ENCODE measurements at places on chromosomes 7 and 10.

DNA sequence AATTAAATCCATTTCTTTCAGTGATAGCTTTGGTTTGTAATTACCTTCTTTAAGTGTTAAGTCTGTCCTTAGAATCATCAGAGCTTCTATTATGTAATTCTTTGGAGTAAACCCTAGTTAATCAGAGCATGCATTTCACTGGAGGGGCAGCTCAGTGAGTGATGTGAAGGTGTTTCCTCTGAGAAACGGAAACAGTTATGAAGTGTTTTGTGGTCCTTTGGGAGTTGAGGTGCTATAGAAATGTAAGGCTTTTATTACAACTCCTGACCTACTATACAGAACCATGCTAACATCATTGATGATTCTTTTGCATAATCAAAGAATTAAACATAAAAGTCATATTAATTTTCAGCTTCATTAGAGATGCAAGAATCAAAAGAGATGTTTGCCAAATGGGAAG, 141.5 kb downstream of the EXOC4 start:
- DNase-seq = no peak

- no peak for DNase-seq
Measured at GRCh38 chr10:72487521-72487920, 132.8 kb upstream of the DNAJB12 start.

GRCh38 chr10:104328646-104328895, 9.7 kb downstream of the ITPRIP start:
- no peak for DNase-seq

- no peak for DNase-seq
Measured at GRCh38 chr10:69896606-69897231, 95.0 kb downstream of the COL13A1 start.

DNA sequence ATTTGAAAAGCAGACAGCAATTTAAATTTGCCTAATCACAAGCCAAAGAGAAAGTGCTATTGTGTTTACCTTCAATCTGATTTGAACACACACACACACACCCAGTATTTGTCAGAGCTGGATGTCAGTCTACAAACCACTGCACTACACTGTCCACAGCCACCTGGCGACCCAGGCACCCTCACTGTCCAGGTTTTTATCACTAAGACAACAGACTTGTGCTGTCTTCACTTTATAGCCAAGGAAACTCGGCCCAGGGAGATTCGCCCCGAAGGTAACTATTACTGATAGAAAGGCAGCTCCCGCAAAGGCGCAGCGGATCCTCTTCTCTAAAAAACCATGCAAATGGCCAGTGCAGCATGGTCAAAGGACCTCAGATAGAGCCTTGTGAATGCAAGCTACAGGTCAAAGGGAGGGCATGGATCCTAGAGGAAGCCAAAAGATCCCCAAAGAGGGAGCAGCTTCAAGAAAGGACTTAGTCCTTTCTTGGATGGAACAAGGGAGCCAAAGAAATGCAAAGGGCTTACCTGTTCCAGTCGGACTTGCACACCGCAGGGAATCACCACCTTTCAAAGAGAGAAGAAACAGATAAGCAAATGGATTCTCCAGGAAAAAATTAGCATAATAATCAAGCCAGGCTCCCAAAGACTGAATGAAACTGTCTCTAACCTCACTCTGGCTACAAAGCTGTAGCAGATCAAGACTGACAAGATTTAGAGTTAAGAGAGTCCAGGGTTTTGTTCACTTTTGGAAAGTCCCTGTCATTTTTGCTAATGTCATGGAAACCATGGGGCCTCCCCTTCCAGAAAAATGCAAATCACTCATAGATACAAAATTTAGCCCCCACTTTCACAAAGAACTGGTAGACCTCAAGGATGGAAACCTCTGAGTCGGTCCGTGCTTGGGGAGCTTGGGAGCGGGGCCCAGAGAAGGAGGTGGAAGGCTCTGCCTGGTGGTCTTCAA, 101.1 kb downstream of the TNS3 start:
- DNase-seq = no peak

DNA sequence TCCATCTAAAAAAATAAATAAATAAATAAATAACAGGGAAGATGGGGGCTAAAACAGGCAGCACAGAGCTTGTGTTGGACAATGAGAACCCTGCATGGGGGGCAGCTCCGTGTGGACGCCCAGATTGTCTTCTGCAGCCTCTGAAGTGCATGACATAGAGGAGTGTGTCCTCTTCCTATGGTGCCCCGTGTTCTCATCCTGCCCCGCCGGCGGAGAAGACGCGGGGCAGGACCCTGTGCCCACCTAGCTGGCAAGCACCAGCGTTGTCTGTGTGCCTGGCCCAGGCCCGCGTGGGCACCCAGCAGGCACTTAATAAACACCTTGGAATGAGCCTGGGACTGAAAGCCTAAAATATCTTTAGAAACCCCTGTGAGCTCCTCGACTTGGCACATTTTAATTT, 88.7 kb upstream of the DNAAF5 start:
- DNase-seq = no peak

DNA sequence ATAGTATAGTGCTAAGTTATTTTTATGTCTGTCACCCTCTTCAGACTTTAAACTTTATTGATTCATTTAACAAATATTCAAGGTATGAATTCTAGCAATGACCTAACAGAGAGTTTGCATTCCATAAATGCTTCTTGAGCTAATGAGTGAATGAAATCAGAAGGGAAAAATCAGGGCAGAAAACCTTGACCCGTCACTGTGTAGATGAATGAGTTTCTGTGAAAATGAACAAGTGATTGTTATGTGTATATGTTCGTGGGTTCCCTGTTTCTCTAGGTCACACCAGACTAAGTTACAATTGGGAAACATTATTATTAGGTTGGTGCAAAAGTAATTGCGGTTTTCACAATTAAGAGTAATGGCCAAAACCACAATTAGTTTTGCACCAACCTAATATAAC, 30.1 kb downstream of the APBB1IP start:
- DNase-seq = peak; percentile 6

GRCh38 chr7:105974471-105974870, 11.4 kb downstream of the CDHR3 start:
- no peak for DNase-seq

- no peak for DNase-seq
Measured at GRCh38 chr7:152850420-152850819, 90.9 kb downstream of the ACTR3B start.

DNA sequence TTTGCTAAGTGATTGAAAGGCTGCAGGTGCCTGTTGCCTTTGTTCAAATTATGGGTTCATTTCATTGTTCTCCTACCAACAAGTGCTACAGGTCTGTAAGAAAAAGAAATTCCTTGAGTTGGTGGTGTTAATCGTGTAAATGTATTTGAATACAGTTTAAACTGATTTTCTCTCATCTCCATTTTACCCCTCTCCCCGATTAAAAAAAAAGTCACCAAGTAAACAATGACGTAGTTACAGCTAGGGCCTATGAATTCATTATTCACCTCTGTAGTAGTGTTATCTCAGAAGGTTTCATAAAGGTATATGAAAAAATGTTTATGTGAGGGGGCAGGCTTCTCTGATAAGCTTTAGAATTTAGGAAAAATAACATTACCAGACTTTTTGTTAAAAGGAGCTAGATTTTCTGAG, 1.1 kb downstream of the REEP3 start:
- DNase-seq = peak; percentile 27

DNA sequence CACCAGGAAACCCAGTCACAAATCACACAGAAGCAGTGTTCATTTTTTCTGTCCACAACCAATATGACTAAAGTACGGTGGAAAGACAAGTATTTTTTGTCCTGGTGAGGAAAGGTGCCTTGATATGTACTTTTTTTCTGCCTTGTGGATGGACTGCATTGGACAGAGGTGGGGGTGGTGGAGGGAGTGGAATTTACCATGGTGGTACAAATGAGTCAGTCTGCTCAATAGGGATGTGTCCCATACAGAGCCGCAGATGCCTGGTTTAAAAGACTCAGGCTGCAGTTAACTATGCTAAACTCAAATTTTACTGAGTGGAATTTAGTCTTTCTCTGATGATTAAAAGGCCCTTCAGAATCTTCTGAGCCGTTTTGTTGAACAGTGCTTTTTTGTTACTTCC, 674.5 kb upstream of the GALNT17 start:
- no peak for DNase-seq

- DNase-seq = no peak
Measured at GRCh38 chr7:73831584-73831833, 713 bp downstream of the CLDN4 start.

- DNase-seq = no peak
Measured at GRCh38 chr10:6124666-6125065, 35.8 kb downstream of the RBM17 start.

- no peak for DNase-seq
Measured at GRCh38 chr7:123348690-123349089, 148.9 kb upstream of the SLC13A1 start.

- peak; percentile 36 for DNase-seq
Measured at GRCh38 chr7:129824291-129825208, 128.2 kb downstream of the UBE2H start.

GRCh38 chr7:41114131-41114530, 588.8 kb downstream of the INHBA start:
- no peak for DNase-seq

DNA sequence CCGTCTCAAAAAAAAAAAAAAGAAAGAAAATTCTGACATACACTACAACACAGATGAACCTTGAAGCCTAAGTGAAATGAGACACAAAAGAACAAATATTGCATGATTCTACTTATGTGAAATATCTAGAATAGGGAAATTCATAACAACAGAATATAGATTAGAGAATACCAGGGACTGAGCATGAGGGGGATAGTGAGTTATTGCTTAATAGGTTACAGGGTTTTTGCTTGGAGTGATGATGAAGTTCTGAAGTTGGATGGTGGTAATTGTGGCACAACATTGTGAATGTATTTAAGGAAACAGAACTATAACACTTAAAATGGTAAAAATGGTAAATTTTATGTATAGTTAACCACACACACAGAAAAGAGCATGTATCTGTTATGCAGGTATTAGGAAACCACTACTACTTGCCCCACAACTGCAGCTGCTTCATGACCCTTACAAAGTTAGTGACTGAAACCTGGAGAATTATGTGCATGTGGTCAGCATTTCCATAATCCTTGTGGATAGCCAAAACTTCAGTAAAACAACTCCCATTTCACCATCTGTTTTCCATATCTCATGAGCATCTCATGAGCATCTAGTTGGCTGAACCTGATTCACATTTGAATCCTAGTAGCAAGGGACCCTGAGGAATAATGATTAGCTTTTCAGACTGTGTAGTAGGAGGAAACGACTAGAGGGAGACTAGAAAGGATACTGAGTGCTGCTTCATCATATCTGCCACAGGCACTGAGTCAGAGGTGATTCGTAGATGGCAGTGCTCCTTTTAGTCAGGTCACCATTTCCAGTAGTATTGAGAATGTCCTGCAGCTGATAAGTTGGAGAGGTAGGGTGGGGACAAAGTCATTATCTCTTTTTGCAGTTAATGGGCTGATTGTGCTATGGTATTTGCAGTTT, 26.3 kb downstream of the SAMD8 start:
- DNase-seq = peak; percentile 74

DNA sequence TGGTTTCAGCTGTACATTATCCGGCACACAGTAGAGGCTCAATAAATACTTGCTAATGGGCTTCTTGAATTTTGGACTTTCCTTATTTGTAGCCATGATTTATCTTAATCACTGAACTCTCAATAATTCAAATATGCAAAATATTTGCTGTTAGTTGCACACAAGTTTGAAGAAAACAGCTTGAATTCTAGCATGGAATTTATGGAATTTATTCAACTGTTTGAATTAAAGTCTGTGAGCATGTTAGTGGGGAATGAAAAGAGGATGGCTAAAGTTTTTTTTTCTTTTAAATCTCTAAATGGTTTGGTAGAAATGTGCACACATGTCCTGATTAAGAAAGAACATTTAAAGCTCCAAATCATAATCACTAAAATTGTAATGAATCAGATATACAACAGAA, 42.5 kb downstream of the SIRT1 start:
- DNase-seq = peak; percentile 62

DNA sequence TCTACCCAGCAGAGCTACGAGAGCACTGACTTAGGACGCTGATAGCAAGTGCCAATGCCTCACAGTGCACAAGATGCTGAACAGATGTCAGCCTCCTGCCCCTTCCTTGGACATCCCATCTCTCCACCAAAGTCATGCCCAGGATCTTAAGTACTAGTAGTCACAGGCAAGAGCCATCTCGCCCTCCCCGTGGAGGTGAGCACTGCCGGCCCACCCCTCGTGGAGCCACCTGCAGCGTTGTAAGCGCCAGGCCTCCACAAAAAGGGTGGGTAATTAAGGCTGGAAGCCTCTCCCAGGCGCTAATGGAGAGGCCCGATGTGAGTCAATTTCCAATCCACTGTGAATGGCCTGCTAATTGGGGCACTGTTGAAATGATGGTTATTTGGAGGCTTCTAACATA, 156.2 kb downstream of the GRID1 start:
- no peak for DNase-seq

DNA sequence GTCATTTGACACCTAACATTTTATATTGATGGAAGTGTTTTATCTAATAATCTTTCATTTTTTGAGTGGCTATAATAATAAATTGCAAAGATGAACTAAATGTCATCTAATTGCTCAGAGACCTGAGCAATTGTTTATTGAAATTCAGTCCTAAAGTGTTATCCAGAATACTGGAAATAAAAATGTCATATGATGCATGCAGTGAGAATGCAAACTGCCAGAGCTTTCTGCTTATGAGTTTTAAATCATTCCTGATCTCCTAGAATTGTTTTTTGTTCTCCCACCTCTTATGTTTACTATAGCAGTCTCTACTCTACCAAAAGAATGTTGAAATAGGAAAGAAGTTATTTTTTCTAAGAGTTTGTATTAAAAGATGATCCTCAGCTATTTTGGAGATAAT, 116.7 kb downstream of the FOXP2 start:
- DNase-seq = no peak

DNA sequence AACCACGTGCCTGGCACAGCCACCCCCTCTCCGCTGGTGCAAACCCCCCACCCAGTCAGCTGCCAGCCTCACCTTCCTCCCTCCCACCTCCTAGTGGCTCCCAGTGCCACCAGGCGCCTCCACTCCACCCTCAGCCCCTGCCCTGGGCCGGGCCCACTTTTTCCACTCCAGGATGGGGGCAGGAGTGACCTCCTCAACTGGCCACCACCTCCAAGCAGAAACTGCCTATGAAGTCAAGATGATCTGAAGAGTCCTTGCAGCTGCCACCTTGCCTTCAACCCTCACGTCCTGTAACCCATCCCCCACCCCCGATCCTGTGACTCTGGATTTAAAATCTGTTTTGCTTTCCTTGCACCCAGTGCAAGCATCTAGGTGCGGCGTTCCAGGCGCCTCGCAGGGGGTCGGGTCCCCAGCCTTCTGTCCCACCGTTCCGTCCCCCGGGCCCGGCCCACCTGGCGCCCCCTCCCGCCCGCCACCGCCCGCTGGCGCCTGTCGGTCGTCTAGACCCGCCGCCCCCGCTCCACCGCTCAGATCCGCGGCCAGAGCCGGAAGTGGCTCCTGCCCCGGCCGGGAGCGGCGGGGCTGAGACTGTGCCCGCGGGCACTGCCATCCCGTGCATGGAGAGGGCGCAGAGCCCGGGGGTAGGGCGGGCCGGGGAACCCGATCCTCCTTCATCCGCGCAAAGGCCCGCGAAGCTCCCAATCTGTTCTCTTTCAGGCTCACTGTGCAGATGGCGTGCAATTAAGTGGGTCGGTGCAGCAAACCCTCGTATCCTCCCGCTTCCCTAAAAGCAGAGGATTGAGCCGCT, 51.2 kb upstream of the GTF2I start:
- peak; percentile 30 for DNase-seq
